ENCODE measurements at places on chromosomes 7 and 10.

- peak; percentile 63 for DNase-seq
Observed at GRCh38 chr10:87505366-87506111, 846 bp downstream of the MINPP1 start.

DNA sequence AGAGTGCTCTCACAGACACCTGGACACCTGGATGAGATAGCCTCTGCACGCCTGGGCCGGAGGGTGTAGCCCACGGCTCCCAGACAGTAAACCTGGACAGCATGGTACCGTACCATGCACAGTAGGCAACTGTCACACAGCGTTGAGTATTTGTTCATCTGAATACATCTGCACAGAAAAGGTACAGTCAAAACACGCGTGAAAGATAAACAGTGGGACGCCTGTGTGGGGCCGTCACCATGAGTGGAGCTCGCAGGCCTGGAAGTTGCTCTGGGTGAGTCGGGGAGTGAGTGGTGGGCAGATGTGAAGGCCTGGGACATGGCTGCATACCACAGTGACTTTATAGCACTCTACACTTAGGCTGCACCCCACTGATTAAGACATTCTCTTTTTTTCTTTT lies 280.0 kb upstream of the SHH start:
- DNase-seq = no peak

DNA sequence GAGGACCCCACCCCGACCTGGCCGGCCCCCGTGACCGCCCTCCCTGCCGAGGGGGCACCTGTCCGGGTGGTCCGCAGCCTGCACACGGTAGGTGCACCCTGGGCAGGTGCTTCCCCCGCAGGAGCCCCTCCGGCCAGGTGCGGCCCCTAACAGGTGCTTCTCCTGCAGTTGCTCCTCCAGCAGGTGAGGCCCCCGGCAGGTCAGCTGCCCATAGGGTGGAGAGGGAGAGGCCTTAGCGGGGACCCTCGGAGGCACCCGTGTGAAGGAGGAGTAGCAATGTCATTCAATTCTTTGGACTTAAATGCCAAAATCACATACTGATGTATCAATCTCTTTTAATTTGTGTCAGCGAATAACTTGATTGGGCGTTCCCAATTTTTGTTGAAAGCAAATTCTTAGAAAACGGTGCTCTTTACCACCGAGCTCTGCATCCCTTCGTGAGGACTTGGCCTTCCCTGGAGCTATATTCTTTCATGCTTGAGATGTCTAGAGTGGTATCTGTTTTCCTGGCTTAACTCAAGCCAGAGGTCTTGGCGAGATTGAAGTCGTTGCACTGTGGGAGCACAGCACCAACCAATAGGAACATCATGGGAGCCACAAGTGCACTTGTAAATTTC lies 738 bp upstream of the NCAPG2 start:
- DNase-seq = no peak

GRCh38 chr10:16360001-16360400 lies 76.8 kb upstream of the PTER start:
- DNase-seq = no peak

GRCh38 chr10:29736366-29737073 lies 101.7 kb upstream of the SVIL start:
- peak; percentile 32 for DNase-seq

DNA sequence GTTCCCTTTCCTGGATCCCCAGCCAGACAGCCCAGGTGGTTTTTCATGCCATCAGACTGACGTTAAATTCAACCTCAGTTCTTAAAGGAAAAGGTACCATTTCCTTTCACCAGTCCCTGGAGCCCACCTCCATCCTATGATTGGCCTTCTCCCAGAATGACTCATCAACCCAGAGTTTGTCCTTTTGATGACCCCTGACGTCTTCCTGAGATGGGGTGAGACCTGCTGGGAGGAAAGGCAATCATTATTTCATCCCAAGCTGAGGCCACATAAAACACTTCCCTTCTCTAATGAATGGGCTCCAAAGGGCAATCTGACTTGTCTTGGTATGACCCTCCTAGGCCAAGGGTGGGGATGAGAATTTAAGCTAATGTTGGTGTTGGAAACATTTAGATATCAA lies 750.7 kb downstream of the SUGCT start:
- DNase-seq = peak; percentile 71

DNA sequence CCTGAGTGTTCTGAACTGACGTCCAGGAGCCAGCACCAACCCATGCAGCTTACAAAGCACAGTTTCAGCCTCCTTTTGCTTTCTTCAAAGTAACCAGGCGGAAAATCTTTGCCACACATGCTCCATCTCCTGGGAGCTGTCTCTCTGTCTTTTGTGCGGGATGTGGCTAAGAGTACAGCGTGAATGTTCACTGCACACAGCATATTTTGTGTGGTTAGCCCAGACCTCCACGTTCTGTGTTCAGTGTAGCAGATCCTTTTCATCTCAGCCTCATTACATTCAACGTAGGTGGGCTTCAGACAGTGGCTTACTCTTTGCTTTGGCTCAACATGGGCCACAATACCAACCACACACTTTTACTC lies 200.8 kb downstream of the TNS3 start:
- DNase-seq = no peak

- no peak for DNase-seq
Observed at GRCh38 chr7:151138153-151138851, 29.2 kb downstream of the GBX1 start.

DNA sequence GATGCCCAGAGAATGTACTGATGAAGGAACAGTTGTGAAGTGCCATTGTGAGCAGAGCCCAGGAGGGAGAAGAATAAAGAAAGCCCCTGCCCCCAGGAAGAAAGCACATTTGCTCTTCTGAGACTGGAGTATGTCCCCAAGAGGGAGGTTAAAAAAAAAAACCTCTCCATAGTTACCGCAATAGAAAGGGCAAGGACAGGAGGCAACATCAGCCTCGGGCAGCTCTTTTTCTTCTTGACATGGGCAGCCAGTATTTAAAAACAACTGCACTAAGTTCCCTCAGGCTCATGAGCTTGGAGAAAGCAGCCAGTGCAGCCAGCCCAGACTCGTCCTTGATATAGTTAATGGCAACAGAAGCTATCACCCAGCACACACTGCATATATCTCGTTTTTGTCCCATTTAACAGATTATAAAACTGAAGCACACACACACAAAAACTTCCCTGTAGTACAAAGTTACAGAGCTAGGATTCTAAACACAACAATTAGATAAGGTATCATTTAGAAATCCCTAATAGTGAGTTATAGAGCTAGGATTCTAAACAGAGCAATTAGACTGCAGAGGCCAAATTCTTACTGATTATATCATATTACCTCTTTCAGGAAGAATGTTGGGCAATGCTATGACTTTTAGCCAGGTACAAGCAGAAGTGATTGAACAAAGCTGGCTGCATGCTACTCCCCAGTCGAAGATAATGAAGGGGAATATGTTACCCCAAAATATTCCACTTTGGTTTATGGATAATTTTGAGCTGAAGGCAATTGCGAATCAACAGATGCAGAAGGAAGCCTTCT lies 823.5 kb downstream of the GRID1 start:
- DNase-seq = no peak

DNA sequence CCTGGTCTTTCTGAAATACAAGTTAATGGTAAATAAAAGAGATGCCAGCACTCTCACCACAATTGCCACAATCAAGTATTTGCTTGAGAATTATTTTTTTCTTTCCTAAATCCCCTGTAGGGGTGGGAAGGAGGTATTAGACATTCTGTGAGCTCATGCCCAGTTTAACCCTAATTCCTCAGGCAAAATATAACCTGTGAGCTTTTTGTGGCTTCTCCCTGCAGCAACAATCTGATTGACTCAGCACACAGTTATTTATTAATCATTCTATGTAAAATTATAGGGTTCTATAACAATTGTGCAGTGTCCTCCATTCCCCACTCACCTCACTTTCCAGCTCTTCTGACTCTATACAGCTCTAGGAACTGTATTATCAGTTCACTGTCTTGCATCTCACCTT lies 66.3 kb downstream of the GLI3 start:
- DNase-seq = peak; percentile 64

DNA sequence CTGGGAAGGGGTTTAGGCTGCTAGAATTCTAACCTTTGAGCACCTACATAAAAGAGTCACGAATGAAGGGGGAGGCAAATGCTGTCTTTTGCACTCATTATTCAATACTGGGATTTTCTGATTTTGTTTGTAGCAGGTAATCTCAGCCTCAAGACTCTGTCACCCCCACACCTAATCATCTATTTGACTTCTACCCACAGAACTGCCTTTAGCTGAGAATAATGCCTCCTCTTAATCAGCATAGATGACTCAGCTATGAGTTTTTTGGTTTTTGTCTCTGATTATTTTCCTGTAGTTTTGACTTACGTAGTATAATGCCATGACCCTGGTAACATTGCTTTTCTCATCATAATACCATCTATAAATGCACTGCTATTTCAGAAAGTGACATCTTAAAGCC lies 42.7 kb upstream of the CACNB2 start:
- DNase-seq = peak; percentile 25

- DNase-seq = peak; percentile 32
Observed at GRCh38 chr10:121069061-121069850, 218.1 kb downstream of the WDR11 start.

DNA sequence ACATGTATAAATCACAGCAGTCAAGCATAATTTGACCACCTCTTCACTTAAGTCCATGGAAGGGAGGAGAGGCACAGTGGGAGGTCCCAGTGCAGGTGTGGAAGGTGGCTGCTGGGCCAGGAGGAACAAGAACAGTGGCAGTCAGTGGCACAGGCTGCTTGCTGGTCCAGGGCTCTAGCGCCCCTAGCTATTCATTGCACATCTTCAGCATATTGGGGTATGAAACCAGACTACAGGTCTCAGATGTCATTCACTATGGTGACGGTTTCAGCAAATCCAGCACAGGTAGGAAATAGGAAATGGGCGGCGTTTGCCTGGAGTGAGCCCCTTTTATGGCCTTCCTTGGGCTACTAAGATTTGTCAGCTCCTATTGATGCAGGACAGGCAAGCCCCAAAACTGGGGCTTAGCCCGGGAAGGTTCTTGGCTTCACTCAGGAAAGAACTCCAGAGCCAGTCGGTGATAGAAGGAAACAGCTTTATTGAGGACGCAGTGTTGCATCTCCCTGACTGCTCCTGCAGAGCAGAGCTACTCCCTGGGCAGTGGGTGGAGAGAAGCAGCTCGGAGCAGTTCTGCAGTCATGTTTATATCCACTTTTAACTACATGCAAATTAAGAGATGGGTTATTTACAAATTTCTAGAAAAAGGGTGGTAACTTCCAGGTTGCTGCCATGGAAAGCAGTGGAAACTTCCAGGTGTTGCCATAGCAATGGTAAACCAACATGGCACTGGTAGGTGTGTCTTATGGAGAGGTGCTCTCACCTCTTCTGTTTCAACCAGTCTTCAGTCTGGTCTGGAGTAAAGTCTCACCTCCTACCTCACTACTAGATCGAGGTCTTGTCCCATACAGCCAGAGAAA lies 608.8 kb downstream of the PARD3 start:
- no peak for DNase-seq

GRCh38 chr7:112869111-112869774 lies 79.0 kb upstream of the TMEM168 start:
- peak; percentile 39 for DNase-seq

GRCh38 chr10:114188001-114188400 lies 8.8 kb downstream of the TDRD1 start:
- no peak for DNase-seq

GRCh38 chr7:149879766-149880637 lies 6.2 kb downstream of the ATP6V0E2 start:
- DNase-seq = no peak

- peak; percentile 44 for DNase-seq
Observed at GRCh38 chr10:110356628-110357245, 52.0 kb upstream of the SMNDC1 start.

DNA sequence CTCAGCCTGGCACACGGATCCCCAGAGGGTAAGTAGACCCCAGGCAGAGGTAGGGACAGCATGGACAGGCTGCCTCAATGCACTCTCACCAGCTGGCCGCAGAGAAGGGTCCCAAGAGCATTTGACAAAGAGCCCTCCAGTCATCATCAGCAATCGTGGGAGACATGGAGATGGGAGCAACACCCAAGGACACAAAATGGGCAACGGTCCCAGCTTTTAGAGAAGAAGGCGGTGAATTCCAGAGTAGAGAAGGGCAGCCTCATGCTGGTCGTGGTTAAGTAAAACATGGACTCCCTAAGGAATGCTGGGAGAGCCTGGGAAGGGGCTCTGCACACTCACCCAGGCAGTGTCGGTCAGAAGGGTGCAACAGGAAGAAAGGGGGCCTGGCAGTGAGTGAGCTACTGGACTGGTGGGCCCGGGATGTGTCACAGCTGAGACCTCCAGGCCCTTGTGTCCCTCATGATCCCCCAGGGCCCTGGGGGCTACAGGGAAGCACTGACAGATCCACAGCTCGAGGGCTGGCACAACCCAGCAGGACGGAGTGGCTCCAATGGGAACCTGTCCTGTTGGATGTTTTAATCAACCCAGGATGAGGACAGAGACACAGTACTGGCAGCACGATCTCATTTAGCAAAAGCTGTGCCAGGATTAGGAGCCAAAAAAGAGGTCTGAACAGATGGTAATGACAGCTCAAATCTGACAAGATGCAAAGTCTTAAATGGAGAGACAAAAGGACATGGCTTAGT lies 147.1 kb downstream of the NEURL1 start:
- peak; percentile 66 for DNase-seq

DNA sequence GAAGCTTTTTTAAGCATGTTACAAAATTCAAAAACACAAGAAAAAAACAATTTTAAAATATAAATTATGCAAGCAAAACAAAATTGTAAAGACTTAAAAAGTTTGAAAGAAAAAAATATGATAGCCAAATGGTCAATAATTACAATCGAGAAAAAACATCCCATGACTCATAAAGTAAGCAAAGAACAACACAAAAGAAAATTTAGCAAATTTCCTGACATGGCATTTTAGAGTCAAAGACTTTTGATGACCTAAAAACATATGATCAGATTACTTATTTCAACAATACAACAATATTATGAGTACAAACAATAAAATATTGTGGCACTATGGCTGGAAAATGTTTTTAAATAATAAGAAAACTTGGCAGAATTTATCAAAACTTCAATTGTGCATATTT lies 312.1 kb upstream of the MEOX2 start:
- no peak for DNase-seq

GRCh38 chr10:28668363-28669226 lies 8.7 kb upstream of the BAMBI start:
- peak; percentile 52 for DNase-seq

DNA sequence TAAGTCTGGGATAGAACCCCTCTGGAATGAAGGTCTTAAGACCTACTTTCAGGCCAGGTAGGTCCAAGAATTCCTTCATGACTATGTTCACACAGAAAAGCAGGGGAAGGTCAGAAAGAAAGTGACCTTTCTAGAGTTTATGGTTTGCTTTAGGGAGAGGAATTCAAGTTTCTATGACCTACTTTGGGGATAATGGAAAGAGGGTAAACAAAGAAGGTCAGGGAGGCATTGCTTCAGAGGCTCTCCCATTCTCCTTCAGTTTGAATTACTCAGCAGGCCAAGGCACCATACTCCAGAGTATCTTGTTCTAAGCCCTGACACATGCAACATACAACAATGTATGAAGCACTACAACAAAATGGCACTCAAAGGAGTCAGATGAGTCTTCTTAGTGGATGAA lies 11.5 kb upstream of the MACC1 start:
- DNase-seq = no peak

GRCh38 chr7:1257221-1257620 lies 24.5 kb downstream of the UNCX start:
- DNase-seq = no peak
